ENCODE measurements at places on chromosomes 7 and 10.

DNA sequence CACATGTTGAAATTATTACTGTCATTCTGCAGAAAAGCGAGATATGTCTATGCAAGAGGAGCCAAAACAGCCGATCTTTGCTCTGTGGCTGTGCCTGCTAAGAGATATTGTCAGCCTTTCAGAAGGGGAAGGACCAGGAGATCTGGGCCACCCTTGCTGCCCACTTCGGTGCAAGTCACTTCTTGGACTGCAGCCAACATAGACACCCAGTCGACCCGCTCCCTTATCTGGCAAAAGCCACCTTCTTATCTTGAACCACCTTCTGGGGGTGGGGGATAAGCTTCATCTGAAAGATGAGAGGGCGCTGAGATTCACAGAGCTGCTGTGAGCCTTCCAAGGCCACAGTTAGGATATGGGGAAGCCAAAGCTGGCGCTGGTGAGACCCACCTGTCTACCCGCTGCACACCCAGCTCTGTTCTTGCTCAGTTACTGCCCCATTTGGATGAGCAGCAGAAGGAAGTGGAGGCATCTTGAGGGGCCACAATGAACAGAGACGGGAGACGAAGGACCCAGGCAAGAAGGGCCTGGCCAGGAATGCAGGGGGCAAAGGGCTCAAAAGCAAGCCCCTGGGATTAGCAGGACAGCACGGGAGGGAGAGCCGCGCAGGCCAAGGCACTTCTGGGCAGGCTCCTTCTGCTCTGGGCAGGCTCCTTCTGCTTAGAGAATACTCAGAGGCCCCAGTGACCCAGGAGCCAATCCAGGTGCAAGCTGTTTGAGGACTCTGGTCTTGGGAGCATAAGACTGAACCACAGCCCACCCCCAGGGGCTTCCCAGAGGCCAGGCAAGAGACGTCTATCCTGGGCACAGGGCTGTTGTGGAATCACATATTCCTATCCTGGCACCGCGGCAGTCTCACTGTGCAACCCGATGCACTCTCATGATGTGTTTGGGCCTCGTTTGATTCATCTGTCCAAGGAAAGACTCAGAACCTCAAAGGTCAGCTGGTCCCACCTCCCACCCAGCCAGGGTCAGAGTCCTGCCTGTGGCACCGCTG is 38.4 kb upstream of the NPFFR1 start:
- DNase-seq = no peak

- no peak for DNase-seq
Measured at GRCh38 chr10:112434988-112435619, 11.6 kb downstream of the ZDHHC6 start.

- no peak for DNase-seq
Measured at GRCh38 chr10:97781618-97782331, 10.0 kb upstream of the SFRP5 start.

DNA sequence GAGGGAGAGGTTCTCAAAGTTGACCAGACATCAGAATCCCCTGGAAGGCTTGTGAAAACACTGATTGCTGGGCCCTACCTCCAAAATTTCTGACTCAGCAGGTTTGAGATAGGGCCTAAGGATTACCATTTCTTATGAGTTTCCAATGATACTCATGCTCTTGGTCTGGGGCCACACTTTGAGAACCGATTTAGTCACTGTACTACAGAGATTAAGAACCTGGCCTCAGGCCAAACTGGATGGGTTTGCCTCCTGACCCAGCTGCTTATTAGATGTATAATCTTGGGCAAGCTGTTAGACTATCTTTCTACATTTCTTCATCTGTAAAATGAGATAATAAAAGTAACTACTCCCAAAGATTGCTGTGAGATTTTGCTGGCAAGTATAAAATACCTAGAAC is 77.1 kb upstream of the SCIN start:
- no peak for DNase-seq

DNA sequence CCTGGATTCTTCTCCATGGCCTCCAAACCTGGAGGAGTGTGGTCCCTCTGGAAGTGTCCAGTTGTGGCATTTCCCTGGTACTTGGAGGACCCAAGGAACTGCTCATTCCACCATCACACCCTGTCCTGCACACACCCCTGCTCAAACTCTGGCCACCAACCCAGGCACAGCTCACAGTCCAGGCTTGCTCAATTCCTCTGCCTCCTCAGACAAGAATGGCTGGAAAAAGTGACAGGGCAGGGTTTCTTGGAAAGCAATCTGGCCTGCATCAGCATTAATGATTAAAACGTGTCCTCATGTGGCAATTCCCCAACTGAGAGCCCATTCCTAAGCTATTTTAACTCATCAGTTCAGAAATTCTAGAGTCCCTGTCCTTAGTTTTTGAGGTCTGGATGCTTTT is 17.2 kb upstream of the TPST1 start:
- DNase-seq = no peak

DNA sequence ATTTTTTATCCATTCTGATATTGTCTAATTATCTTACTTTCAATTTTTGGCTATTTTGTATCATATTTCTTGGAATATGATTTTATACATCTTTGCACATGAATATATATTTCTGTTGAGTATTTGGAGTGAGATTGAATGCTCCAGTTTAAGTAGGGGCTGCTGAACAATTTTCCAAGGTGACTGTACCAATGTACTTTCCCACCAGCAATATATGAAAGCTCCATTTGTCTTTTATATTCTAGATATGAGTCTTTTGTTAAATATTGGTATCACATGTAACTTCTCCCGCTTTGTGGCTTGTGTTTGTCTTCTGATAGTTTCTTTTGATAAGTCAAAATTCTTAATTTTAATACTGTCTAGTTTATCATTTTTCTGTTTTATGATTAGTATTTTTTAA is 144.6 kb upstream of the MDFIC start:
- no peak for DNase-seq

GRCh38 chr7:157654350-157654749 is 317.5 kb downstream of the DNAJB6 start:
- DNase-seq = no peak

DNA sequence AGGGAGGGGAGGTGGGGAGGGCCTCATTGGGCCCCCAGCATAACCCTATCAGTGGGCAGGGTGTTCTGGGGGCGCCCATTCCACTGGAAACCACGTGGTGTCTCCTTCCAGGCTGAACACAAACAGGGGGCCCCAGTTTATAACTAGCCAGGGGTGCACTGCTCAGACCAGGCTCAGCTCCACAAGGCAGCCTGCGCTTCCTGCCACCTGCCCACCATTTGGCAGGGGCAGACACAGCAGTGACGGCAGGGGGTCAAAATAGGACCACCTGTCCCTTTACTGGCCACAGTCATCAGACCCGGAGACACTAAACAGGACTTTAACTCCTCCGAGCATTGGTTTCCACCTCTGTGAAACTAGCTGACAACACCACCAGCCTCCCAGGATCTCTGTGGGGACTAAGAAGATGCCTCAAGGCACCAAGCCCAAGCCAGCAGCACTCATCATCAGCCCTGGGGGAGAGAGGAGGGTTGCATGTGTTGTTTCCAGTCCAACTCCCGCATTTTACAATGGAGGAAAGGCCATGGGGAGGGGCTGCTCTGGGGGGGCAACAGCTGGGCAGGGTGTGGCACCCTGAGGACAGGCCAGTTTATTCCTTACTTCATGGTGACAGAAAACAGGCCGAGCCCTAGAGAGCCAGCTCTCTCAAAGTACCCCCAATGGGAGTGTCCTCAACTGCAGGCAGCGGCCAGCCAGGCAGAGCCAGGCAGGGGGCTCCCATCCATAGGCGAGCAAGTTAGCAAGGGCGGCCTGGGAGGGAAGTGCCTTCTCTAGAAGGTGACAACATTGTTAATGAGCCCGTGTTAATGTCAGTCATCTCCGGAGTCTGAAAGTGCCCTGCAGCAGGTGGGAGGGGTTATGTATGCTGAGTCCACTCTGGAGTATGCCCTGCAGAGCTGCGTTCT is 127.6 kb downstream of the TNS3 start:
- no peak for DNase-seq

DNA sequence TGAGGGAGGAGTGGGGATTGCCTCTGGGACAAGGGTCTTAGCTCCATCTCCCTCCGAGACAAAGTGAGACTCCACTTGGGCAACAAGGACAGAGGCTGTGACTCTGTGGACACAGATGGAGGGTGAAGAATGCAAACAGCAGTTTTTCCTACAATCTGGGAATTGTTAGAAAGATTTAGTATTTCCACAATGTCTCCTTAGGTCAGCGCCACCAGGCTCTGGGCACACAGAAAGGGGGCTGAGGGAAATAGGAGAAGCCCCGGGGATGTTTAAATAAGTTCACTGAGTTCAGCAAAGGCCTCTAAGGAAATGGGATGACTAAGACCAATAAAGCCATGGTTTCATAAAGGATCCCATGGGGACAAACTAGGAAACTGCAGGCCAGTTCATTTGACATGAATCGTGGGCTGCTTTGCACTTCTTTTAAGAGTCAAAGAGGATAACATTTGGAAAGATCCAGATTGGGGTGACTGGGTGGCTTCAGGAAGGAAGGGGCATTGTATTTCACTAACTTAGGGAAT is 219.8 kb upstream of the GLI3 start:
- no peak for DNase-seq

DNA sequence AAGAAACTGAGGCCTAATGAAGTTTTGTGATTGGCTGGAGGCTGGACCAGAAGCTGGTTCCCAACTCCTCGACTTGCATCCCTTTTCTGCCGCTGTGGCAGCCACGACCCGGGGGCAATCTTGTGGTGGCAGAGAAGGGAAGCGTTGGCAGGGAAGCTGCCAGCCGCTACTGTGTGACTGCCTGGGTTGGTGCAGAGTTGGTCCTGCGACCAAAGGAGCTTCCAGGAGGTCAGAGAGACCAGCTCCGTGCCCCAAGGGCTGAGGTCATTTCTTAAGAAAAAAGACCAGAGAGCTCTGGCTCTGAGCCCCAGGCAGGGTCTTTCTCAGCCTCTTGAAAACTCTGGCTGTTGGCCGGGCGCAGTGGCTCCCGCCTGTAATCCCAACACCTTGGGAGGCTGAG is 47.2 kb downstream of the PRF1 start:
- no peak for DNase-seq

DNA sequence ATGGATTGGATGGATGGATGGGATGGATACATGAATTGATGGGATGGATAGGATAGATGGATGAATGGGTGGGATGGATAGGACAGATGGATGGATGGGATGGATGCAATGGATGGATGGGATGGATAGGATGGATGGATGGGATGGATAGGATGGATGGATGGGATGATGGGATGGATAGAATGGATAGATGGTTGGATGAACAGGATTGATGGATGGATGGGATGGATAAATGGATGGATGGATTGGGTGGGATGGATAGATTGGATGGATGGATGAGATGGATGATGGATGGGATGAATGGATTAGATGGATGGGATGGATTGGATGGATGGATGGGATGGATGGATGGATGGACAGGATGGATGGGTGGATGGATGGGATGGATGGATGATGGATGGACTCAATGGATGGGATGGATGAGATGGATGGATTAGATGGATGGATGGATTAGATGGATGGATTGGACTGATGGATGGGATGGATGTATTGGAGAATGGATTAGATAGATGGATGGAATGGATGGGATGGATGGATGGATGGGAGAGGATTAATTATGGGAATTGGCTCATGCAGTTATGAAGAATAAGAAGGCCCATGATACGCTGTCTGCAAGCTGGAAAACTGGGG is 136.4 kb downstream of the ADAM12 start:
- DNase-seq = no peak

- DNase-seq = no peak
Measured at GRCh38 chr7:114081606-114082425, 163.0 kb upstream of the PPP1R3A start.

GRCh38 chr10:58576751-58577436 is 64.2 kb downstream of the BICC1 start:
- no peak for DNase-seq

DNA sequence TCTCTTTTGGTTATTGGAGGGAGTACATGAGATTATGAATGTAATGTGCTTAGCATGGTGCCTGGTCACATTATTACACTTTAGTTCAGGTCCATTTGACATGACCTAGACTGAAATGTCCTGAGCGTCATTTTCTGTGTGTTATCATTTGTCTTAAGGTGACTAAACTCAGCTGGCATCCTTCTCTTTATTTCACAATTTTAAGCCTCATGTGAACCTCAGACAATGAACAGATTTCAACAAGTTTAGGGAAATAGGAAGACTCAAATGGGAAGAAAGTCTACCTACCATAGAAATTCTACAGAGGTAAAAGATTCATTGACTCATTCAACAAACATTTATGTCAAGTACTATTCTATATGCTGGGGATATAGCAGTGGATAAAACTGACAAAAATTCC is 70.2 kb upstream of the EXOC6 start:
- DNase-seq = no peak
